ENCODE measurements at places on chromosomes 13 and 19. TPM values are rescaled to one million over a fixed set of nuclear protein-coding genes. Genes with fewer than 3 reads are reported as not detected.

DNA sequence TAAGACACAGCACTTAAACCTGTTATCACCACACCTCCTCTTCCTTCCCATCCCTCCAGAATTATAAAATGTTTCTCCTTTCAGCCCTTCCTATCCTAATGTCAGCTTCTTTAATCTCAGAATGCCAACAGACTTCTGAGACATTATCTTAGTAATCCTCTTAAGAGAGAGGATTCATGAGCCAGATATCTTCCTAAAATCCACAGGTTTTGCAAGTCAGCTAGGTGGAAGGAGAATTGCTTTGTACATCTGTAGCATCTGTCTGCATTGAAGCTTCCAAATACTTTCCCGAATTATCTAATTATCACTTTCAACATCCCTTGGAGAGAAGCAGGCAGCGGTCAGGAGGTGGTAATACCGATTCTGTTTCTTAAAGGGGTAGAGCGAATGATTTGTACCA, 179.1 kb downstream of the DCT start:
- DNase-seq = no peak
- H3K27ac ChIP-seq = no peak overlapping the region
- no peaks in the 10 kb centered on the region for H3K27me3 ChIP-seq
- H3K4me1 ChIP-seq = peaks cover 6% of the 10 kb centered on the region
- no peaks in the 10 kb centered on the region for H3K36me3 ChIP-seq
- H3K4me3 ChIP-seq = no peak overlapping the region

- no peak for DNase-seq
- no peaks in the 10 kb centered on the region for H3K36me3 ChIP-seq
- no peaks in the 10 kb centered on the region for H3K27me3 ChIP-seq
- no peak overlapping the region for H3K4me3 ChIP-seq
These were observed 432.4 kb downstream of the SLITRK1 start for GRCh38 chr13:83449668-83450395.

IGSF23 gene
- not detected for total RNA-seq

MADCAM1 gene
- 0.22 TPM for total RNA-seq
